ENCODE measurements at places on chromosomes 1 and 21. TPM values are rescaled to one million over a fixed set of nuclear protein-coding genes. Genes with fewer than 3 reads are reported as not detected.

SAMD11 gene
- total RNA-seq = 5.8 TPM

PTPN7 gene
- total RNA-seq = not detected

FAF1 gene
- 14.7 TPM for total RNA-seq

DNA sequence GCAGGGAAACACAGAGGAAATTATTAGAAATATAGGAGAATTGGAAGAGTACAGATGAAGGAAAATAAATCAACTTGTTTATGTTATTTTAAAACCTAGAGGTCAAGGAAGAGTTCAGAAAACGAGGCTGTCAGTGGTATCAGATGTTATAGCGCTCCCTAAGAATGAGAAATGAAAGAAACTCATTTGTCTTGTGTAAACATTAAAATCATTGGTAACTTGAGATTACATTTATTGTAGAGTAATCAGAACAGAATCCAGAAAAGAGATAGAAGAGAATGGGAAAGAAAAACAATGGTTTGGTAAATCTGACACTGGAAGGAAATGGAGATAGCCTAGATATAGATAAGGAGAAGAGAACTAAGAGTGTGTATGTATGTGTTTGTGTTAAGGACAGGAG lies 106.4 kb downstream of the ATF6 start:
- no peaks in the 10 kb centered on the region for H3K4me1 ChIP-seq
- H3K36me3 ChIP-seq = no peaks in the 10 kb centered on the region
- H3K27ac ChIP-seq = no peak overlapping the region
- no peak for DNase-seq
- no peak overlapping the region for H3K4me3 ChIP-seq
- H3K27me3 ChIP-seq = no peaks in the 10 kb centered on the region

DNA sequence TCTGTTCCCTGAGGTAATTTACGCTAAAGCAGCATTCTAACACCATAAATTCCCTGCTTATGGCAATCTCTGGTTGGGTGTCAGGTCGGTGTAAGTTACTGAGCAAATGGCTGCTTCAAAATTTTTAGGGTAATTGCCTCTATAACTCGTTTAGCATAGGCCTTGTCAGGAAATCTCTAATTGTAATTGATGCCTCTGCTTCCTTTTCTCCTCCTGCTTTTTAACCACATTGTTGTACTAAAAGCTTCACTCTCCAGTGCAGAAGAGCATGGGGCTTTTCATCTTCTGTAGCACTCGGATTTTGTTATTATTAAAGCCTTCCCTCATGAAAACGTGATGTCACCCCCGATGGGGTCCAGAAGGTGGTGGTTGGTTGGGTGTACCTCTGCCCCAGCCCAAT lies 141.6 kb upstream of the NBPF11 start:
- H3K4me1 ChIP-seq = peaks cover 10% of the 10 kb centered on the region
- H3K27ac ChIP-seq = no peak overlapping the region
- no peaks in the 10 kb centered on the region for H3K36me3 ChIP-seq
- DNase-seq = no peak
- no peak overlapping the region for H3K4me3 ChIP-seq

- peaks cover 35% of the 10 kb centered on the region for H3K27me3 ChIP-seq
- no peak for DNase-seq
- H3K4me3 ChIP-seq = no peak overlapping the region
- no peak overlapping the region for H3K27ac ChIP-seq
- peaks cover 2% of the 10 kb centered on the region for H3K4me1 ChIP-seq
Observed at GRCh38 chr1:166383635-166384346, 217.0 kb upstream of the FAM78B start.

Data from PC-3 (cell line).